ENCODE measurements at places on chromosomes 5 and 9.

- no peak for DNase-seq
Observed at GRCh38 chr9:133306242-133307204, 29.5 kb downstream of the SURF6 start.

- no peak for DNase-seq
Observed at GRCh38 chr9:36855448-36856315, 178.4 kb downstream of the PAX5 start.

- no peak for DNase-seq
Observed at GRCh38 chr5:10678244-10678643, 82.8 kb downstream of the DAP start.

GRCh38 chr5:40812125-40812524 is 14.0 kb upstream of the PRKAA1 start:
- DNase-seq, result no peak

DNA sequence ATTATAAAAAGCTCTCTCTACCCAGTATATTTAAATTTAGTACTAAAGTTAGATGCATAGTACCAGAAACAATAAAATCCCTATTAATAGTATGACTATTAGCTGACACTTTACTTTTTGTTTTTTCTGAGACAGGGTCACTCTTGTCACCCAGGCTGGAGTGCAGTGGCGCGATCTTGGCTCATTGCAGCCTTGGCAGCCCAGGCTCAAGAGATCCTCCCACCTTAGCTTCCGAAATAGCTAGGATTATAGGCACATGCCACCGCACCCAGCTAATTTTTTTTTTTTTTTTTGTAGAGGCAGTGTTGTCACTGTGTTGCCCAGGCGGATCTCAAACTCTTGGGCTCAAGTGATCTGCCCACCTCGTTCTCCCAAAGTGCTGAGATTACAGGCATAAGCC is 8.0 kb downstream of the CCNG1 start:
- DNase-seq, result no peak

GRCh38 chr5:168654211-168654721 is 75.1 kb upstream of the PANK3 start:
- DNase-seq, result peak; percentile 31

DNA sequence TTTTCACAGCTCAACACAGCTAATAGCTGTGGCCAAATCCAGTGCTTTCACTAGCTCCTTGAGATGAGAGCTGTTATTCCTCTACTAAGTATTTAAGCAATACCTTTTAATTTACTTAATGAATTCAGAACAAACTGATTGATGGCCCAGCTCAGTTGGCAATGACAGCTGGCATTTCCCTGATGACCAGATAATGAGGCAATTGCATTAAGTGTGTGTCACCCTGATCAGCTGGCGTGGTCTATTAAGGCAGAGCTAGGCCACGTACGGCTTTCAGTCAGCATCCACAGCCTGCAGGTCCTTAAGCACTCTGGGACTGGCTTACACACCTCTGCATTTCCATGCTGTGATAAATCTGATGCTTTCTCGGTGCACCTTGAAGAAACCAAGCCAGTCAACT is 34.4 kb downstream of the TTLL11 start:
- DNase-seq, result no peak

DNA sequence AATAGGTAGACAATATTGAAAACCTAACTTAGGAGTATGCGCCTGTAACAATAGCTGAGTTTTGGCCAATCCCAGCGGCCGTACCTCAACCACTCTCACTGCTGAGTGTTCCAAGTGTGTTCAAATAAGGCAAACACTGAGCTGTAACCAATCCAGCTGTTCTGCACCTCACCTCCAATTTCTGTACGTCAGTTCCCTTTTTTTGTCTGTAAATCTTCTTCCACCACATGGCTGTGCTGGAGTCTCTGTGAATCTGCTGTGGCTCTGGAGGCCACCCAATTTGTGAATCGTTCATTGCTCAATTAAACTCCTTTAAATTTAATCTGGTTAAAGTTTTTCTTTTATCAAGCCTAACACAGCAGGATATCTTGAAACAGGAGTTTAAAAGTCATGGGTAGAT is 116.3 kb downstream of the SLC28A3 start:
- DNase-seq, result no peak

- DNase-seq, result no peak
Observed at GRCh38 chr9:6034954-6035353, 19.5 kb upstream of the RANBP6 start.

DNA sequence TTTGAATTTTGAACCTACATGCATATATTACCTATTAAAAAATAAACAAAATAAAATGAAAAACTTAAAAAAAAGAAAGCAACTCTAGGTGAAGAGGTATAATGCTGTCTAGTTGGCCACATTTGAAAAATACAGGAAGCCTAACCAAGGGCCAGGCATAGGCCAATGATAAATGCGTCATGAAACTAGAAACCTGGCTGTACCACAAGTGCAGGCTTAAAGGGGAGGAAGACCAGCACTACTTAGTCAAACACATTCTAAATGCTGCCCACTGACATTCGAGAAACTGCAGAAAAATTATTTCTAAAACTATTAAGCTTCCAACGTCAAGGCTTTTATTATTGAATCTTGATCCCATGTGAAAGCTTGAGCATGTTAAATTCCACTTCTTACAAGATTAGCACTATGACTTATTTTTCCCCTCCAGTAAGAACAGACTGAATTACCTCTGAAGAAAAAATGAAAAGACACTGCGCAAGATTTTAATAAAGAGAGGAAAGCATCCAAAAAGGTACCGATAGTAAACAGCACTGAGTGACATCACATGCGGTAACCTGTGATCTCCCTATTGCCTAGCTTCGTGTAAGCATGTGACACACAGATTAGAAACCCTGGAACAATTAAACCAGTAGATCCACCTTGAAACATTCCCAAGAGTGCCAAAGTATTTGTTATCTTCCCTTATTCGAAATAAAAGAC is 16.2 kb downstream of the CDC14B start:
- no peak for DNase-seq

DNA sequence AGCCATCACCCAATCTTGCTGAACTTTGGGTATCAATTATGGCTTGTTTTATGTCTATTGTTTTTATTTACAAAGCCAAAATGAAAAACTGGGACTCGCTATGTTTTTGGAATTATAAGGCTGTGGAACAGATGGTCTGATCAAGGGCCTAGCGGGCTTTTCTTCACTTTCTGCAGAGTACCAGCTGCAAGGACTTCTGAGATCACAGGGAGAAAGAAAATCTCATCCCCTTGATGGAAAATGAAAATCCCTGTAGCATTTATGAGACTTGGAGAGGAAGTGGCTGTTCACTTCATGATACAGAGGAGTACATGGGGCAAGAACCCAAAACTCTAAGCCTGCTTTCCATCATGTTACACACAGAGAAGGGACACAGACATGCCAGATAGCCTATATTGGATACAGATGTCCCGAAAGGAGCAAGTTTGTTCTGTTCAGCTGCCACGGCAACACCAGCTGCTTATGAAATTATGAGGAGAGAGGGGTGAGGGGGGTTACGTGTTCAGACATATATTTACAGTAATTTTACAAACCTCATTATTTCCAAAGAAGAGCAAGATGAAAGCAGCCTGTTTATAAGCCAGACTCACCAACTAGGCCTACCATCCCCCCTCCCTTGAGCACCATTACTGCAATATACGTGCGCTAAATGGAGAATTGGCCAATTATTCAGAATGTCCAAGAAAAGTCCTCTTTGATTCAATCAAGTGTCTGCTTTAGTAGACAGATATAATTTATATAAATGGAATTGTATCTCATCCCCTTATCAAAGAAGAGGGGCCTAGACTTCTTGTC is 220.0 kb downstream of the MARCHF11 start:
- DNase-seq, result no peak

DNA sequence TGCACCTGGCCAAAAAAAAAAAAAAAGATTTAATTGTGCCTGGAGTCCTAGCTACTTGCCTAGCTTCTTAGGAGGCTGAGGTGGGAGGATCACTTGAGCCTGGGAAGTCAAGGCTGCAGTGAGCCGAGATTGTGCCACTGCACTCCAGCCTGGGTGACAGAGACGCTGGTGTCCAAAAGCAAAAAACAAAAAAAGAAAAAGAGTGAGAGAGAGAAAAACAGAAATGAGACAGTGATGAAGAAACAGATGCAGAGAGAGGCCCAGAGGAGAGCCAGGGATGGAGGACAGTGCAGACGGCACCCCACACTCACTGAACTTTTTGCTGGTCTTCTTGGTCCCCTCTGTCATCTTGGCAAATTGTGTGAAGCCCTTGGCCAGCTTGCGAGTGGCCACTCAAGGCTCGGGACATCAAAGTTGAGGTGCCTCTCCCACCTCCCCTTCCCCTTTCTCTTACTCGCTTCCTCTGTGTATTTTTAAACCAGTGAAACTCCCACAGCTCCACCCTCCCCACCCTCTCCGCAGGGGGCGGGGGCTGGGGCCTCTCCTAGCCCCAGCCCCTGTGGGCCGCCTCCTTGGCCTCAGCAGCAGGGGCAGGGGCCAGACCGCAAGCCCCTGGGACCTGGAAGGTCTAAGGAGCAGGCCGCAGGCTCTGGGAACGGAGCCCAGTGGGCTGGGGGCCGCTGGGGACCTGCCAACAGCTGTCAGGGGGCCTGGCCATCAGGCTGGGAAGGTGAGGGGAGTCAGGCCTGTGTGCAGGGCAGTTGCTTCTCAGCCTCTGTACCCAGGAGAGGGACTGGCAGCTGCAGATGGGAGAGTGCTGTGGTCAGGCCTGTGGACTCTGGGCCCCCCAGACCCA is at the start of gene SH2D3C:
Gene SH2D3C (minus strand): TSS at position 387 of the 856 bp plus-strand sequence. CDS start 39 bp downstream, at position 348.
- DNase-seq, result peak; percentile 67

DNA sequence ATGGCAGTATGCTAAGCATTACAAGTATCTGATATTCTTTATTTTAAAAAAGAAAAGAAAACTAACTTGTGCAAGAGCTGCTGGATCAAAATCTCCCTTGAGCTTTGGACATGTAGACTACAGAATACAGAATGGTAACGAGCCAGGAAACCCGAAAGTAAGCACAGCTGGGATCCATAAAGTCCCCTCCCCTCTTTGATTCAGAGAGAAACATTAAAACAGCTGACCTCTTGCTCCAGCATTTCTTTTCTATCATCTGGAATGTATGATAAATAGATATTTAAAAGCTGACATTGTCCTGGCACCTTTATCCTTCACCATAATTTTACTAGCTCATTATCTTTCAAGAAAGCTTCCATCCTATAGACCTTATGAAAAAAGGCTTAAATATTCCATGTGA is 28.2 kb upstream of the LPAR1 start:
- DNase-seq, result no peak

DNA sequence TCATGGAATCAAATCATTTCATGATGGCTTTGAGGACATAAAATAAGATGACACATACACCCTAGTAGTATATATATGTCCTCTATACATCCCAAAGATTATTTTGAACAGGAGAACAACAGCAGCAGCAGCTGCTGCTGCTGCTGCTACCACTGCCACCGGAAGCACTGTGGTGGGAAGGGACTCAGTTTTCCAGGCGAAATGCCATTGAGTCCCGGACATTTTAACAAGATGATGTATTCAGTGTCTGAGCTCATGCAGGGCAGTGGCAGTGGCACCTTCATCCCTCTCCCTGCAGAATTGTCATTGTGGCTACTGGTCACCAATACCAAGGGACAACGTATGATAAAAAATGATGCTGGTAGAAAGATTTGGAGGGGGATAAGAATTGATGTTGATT is 151.3 kb downstream of the CHSY3 start:
- DNase-seq, result no peak

DNA sequence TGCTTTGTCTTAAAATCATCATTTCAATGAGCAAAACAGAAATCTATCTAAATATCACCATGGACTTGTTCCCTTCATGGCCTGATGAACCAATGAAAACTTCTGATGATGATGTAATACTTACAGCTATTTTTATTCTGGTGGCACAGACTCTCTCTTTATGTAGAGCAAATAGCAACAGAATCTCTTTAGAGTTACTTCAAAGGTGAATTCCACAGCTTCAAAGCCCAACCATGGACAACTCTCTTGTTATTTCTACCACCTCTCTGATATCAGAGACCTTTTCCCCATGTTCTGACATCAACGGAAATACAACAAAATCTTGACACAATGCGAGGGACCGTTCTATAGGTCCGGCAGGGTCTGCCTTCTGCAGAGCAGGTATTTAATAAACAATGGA is 70.1 kb downstream of the RETREG1 start:
- DNase-seq, result no peak

DNA sequence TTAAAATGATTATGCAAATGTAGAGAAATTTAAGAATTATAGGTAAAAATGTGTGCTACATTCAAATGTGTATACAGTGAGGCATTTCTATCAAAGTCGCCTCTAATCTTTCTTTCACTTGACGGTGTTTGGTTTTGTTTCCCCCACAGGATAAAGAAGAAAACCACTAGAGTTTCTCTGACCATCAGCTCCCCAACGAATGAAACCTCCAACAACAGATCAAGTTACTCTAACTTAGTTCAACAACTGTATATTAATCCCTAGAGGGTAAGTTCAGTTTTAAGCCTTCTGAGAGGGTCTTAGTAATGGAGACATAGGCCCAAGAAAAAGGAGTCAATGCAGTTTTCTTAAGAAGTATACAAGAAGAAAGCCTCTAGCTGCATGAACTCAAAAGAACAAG is 11.5 kb upstream of the MYOT start:
- DNase-seq, result no peak

- no peak for DNase-seq
Observed at GRCh38 chr5:82605441-82605973, 327.4 kb upstream of the RPS23 start.

GRCh38 chr5:80990527-80990926 is 30.4 kb downstream of the RASGRF2 start:
- DNase-seq, result no peak

GRCh38 chr9:75903785-75904360 is 13.4 kb downstream of the PCSK5 start:
- DNase-seq, result no peak

- no peak for DNase-seq
Observed at GRCh38 chr9:20507431-20507830, 114.9 kb downstream of the MLLT3 start.

- no peak for DNase-seq
Observed at GRCh38 chr9:70170151-70170790, 88.5 kb upstream of the SMC5 start.

DNA sequence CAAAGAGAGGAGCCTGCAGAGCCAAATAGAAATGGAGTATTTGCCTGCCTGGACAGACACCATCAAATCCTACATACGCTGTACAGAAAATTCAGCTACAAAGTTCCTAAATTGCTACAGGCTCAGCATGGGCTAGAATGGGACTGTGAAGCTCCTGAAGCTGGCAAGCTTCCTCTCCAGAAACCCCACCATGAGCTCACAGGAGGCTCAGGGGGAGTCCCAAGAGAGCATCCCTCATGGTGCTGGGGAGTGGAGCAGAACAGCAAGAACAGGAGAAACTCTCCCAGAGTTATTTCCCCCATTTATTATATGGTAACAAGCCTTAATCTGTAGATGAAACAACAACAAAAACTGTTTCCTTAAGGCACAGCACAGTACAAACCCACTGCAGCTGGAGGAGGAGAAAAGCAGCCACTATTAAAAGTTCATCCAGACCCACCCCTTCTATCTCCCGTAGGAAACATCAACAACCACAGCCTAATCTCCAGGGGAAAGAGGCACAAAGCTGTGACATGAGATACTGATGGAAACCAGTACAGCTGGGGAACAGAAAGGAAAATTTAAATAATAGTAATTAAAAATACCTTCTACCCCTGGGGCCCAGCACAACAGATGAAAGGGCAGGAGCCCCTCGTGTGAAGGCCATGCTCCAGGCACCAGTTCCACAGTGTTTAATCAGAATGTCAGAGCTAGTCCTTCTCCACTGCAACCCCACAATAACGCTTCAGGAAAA is 548.5 kb downstream of the MTRR start:
- DNase-seq, result no peak

Data from left ventricle myocardium inferior (tissue), 1 donor.